ENCODE measurements at places on chromosomes 4 and X.

DNA sequence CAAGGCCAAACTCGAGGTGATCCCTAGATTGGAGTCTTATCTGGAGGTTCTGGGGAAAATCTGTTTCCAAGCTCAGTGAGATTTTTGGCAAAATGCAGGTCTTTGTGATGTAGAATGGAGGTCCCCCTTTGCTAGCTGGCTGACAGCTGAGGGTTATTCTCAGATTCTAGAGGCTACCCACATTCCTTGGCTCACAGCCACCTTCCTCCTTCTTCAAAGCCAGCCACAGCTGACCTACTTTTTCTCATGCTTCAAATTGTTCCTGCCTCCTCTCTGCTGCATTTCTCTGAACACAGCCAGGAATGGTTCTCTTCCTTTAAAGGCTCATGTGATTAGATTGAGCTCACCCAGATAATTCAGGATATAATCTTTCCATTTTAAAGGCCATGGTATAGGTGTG lies 86.9 kb downstream of the VCX3A start:
- DNase-seq = no peak

DNA sequence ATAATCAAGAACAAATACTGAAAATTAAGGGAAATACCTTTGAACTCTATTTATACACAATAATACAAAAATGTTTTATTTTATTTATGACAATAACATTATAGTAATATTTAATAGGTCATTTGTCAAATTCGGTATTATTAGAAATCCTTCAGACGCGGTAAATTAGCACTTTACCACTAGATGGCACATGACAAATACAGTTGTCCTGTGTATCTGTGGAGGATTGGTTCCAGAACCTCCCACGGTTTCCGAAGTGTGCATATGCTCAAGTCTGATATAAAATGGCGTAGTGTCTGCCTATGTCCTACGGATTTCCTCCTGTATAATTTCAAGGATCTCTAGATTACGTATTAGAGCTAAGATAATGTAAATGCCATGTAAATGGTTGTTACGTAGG lies 8.1 kb upstream of the LINC00632 start:
- DNase-seq = peak; percentile 44

DNA sequence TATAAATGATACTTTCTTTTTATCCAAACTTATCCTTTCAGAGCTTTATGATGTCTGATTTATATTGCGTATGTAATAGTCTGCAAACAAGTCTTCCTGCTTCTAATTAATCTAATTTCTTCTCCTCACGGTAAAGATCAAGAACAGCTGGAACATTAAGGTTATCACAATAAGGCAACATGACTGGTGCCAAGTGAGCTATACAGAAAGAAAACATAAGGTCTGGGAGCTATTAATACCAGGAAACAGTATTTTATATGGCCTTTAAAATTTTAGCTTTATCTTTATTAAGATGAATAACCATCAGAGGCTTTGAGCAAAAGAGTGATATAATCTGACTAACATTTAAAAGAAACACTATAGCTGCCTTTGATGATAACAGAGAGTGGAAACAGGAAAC lies 28.7 kb upstream of the CABS1 start:
- DNase-seq = no peak

DNA sequence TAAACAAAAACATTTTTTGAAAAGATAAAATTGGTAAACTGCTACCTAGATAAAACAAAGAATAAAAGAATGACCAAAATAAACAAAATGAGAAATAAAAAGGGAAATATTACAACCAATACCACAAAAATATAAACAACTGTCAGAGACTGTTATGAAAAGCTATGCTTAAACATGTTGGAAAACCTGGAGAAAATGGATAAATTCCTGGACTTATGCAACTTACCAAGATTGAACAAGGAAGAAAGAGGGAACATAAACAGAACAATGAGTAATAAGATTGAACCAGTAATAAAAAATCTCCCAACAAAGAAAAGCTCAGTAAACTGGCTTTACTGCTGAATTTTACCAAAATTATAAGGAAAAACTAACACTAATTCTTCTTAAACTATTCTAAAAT lies 518.7 kb downstream of the GRXCR1 start:
- no peak for DNase-seq

DNA sequence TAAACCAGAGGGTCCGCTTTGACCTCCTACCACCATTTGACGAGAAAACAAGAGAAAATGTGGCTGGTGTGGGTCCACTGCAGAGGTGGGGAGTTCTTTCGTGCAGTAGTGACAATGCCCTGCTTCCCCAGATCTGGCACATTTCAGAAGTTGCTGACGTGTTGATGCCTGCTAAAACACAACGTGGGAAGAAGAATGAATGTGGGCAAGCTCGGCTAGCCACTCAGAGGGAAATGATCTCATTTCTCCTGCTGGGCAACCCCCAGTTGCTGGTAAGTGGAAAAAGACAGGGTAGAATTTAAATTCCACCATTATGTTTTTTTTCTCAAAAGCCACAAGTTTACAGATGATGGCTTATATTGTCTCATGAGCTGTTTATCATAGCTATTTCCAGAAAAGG lies 77.9 kb downstream of the LUZP4 start:
- no peak for DNase-seq

GRCh38 chr4:94412658-94413038 lies 39.1 kb upstream of the PDLIM5 start:
- no peak for DNase-seq

DNA sequence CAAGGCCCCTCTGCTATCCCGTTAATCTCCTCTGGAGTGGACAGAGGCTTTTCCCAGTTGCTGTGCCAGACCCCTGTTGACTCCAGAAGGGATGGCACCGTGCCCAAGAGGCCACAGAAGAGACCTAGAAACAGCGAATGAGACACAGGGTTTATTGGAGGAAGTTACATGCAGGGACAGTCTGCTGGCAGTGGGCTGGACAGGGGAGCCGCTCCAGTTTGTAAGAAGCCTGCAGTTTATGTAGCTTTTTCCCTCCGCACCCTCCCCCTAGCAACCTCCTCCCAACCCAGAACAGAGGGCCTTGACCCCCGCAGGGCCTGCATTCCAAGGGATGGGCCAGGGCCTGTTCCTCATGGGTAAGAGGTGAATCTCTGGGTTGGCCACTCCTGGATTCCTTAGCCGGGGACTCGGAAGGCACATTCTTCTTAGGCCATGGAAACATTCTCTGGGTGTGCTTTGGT lies 216.8 kb upstream of the PSAPL1 start:
- peak; percentile 65 for DNase-seq

DNA sequence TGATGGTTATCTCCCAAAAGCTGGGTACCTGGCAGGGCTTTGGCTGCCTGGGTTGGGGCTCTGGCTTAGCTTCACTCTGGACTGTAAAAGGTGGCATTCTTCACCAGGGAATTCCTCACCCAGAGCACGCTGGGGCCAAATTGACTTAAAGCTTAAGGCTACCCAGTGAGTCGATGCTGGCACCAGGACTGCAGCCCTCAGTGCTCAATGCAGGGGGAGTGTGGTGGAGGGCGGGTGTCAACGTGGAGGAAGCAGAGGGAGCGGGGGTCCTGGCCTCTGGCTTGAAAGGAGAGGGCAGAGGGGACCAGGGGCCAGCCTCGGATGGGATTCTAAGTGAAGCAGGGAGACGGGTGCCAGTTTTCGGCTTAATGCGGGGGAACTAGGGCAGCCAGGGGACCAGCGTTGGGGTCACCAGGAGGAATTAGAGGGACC lies 446 bp upstream of the FAM50A start:
- no peak for DNase-seq

DNA sequence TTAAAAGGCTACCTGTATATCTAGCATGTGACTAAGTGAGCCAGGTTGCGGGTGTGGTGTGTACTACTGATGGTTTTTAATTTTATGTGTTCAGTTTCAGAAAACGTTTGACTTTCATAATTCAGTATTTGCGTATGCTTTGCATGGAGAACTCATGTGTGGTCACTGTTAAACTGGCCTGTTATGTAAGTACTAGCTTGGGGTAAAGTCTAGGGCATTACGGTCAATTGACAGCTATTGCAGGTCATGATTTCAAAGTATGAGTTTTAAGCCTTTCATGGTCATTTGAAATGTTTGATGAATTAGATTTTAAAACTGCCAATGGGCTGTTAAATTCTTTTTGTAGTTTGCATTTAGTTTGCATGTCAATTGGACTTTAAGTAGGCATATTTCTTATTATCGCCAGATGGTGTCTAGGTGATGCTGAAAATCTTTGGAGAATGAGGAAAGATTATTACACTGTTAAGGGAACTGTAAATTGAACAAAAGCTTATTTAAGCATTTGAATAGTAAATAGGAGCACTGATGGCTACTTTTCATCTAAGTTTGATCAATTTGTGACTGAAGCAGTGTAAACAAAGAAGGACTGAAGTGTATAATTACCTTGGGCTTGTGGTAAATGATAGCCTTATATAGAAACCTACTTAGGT lies 563.4 kb downstream of the DACH2 start:
- no peak for DNase-seq

- peak; percentile 72 for DNase-seq
Observed at GRCh38 chrX:128781506-128781905, 729.3 kb upstream of the ACTRT1 start.

DNA sequence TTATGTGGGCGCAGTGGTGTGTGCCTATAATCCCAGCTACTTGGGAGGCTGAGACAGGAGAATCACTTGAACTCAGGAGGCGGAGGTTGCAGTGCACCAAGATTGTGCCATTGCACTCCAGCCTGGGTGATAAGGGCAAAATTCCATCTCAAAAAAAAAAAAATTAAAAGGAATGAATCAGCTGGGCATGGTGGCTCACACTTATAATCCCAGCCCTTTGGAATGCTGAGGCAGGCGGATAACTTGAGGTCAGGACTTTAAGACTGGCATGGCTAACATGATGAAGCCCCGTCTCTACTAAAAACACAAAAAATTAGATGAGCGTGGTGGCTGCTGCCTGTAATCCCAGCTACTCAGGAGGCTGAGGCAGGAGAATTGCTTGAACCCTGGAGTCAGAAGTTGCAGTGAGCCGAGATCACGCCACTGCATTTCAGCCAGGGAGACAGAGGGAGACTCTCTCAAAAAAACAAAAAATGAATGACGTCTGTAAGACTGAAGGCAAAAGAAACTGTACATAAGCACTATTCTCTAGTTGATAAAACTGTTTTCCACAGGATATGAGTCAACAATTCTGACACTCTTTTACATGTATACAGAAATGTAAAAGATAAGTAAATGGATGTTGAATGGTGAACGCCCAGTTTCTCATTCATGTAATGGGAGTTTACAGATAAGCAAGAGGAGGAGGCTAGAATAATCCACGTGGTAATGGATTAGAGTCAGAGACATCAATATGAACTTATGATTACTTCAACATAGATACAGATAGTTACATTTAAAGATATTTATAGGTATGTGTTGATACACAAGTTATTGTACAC lies 22.2 kb downstream of the CENPC start:
- DNase-seq = no peak

DNA sequence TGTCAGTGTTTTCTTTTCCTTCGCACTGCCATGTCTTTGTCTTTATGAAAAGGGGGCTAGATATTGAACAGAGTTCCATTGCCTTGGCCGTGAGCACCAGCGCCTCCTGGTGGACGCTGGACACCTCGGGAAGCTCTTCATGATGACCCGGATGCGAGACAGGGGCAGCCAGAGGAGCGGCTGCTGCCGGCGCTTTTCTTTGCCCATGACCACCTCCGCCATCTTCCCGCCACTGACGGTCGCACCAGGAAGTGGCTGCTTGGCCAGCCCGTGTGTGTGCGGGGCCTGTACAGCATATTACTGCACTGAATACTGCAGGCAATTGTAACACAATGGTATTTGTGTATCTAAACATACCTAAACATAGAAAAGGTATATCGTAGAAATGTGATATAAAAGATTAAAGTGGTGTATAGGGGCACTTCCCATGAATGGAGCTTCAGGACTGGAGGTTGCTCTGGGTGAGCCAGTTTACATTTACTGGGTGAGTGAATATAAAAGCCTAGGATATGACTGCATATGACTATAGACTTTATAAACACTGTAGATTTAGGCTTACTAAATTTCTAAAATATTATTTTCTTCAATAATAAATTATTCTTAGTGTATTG lies 15.8 kb upstream of the GRIA2 start:
- peak; percentile 79 for DNase-seq

DNA sequence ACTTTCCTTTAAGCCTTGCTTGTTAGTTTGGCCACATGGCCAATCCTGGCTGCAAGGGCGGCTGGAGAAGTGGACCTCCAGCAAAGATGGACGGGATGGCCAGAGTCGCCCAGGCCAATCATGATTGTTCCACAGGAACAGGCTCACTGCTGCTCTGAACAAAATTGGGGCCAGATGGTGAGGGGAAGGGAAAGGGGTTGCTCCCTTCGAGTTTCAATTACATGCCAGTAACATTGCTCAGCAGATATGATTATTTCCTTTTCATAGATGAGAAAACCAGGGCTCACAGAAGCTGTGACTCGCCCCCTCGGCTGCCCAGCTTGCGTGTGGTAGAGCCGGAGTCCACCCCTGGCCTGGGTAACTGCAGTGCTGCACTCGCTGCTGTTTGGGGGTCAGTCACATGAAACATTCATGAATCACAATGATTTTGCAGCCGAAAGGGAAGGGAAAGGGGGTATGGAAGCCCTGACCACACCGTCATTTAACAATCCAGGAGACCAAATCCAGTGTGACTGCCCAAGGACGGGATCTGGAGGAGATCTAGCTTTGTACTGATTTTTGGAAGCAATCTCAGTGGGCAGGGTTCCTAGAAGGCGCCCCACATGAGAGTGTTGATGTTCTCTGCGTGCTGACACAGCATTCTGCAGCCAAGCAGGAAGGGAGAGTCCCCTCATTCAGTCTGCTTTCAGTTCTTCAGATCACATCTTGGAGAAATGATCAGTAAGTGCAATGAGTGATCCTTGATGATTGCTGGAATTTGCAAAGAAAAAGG lies 77.3 kb upstream of the MSX1 start:
- no peak for DNase-seq

Data from BE2C (cell line).